ENCODE measurements at places on chromosomes 4 and X.

DNA sequence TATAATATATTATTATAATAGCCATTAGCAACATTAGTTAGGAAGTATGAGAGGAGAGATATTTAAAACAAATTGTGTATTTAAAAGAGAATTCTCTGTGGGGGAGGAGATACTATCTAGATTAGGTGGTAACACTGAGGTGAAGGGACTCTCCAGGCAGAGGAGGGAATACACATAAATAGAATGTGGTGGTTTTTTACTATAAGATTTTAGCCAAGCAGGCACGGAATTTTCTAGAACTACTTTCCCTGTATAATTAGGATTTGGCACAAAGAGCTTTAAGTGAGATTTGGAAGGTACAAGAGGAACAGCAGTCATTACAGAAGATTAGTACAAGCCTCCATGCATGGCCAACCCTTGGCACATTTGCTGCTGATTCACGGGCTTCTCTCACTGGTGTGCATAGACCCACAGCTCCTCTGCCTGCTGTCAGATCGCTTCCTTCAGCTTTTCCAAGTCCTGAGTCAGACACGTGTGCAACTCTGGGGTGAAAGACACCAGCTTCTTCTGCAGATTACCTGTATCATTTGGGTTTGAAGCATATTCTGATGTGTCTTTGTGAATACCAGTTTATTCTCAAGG is 685.5 kb downstream of the KCTD8 start:
- DNase-seq: no peak

DNA sequence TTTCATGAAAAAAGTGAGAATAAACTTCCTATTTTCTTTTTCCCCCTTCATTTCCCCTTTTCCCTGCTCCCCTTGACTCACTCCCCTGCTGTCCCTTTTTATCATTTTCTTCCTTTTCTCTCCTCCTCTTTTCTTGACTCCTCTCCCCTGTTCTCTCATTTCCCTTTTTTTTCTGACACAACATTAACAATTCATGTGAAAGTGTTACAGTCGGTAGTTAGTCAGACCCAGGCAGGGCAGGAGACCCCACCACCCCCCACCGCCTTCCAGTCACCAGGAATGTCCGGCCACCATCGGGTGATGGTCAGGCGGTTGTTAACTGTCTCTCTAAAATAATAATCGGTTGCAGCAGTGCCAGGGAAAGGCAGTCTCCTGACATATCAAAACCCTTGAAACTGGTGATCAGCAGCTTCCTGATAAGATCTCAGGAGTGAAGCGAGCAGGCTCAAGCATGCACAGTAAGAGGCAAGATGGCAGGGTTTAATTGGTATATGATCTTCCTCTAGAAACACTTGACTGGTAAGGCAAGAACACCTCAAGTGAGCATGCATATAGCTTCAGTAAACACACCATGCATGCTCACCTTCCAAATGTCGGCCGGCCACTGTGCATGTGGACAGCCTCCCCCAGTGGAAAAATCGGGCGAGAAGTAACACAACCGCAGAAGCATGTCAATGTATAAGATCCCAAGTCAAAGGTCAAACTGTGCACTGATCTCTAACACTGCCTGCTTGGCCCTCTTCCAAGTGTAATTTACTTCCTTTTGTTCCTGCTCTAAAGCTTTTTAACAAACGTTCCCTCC is 191.4 kb downstream of the NDST4 start:
- DNase-seq: peak; percentile 55

DNA sequence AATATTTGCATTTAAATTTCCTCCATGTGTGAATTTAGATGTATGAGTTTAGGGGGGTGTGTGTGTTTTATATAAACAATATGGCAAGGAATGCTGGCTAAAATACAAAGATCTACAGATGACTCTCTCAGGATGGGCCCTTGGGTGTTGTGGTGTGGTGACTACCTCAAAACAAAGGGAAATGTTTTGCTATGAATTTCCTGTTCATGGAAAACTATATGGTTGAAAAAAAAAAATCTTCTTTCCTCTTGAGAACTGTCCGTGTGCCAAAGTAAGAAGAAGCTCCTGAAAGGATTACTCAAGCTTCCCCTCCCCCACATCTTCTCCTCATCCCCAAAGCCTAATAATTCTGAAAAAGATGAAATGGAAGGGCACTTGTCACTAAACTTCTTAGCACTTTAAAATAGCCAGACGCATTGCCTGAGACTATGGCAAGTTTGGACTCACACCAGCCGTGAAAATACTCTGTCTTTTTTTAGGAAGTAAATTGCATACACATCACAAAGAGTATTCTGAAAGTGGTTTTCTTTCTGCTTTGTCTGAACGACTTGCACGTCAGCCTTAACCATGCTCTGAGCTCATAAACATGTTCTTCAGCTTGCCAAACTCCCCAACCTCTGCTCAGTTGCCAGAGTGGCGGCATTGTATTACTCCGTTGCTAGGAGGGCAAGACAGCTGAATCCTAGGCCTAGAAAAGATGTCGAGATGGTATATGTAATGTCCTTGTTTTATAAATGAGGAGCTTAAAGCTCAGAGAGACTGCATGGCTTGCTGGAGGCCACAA is 250.4 kb upstream of the JADE1 start:
- no peak for DNase-seq

- DNase-seq: peak; percentile 26
Observed at GRCh38 chr4:122003335-122003734, 51.5 kb upstream of the TRPC3 start.

DNA sequence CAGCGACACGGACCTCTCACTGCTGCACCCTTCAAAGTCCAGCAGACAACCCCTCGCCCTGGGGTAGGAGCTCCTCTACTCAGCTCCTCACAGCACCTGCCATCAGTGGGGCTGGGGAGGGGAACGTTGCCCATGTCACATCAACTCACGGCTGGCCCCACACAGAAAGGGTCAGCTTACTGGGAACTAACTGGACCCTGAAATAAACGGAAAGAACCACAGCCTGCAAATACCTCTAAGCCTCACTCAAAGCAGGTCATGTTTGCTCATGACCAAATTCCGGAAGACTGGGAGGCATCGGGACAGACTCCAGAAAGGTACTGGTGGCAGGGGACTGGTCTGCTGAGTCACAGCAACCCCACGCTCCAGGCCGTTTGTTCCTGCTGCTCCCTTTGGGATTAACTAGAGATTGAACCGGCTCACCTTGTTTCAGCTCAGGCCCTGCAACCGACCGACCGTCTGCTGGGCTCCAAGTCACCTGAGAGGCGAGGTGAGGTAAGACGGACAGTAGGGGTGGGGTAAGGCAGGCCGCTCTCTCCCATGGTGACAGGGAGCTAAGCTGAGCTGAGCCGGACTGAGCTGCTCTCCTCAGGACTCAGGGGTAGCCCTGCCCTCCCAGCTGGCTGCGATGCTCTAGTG is 5.6 kb downstream of the G6PD start:
- DNase-seq: no peak

- no peak for DNase-seq
Observed at GRCh38 chrX:141405853-141406492, 163.7 kb upstream of the SPANXC start.

DNA sequence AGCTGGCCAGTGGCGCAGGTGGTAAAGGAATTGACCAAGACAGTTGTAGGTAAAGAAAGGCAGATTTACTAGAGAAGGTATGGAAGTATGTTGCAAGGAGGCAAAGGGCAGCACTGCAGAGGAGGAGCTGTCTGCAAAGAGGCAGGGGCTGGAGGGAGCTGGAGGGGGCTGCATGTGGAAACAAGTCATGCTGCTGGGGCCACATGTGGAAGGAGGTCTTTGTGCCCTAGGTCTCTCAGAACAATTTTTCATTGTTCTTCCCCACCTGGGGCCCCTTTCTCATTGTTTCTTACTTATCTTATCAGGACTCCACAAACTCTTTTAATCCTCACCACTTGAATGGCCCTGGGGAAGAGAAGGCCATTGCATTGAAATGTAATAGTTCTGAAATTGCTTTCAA is 144.8 kb upstream of the PLAC1 start:
- no peak for DNase-seq

DNA sequence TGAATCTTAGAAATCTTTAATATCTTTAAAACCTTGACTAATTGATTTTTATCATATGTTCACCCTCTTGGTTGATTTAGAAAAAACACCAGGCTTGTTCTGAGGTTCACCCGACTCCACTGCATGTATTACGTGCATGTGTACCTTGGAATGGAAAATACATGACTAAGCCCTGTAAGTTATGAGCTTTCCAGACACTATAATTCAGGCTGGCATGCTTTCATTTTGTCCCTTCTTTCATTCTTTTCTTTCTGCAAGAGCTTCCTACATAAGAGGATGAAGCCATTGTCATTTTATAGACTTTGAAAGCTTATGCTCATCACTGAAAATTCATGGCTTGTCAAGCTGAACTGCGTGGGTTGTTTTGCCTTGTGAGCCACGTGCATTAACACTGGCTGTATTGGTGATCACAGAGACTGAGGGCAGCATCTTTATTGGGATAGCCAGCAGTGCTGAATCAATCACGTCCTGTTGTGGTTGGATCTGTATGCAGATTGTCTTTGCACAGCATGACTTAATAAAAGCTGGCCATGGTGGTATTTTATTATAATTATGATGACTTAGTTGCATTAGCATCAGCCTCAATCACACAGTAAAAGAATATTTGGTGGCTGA is 141.9 kb downstream of the SLIT2 start:
- no peak for DNase-seq

GRCh38 chr4:2834001-2834921 is 9.4 kb upstream of the ADD1 start:
- no peak for DNase-seq

GRCh38 chr4:13521047-13521446 is 23.3 kb downstream of the NKX3-2 start:
- DNase-seq: no peak

DNA sequence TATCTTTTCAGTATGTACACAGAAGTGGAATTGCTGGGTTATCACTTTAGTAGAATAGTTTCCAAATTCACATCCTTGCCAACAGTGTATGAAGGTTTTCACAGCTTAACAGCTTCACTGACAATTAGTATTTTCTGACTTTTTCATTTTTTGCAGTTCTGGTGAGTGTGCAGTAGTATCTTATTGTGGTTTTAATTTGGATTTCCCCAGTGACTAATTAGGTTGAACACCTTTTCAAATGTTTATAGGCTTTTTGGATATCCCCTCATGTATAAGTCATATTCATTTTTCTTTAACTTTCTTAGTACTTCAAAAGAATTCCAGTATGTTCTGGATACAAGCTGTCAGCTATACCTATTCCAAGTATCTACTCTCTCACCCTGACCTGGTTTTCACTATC is 37.1 kb downstream of the BRCC3 start:
- DNase-seq: no peak

- DNase-seq: no peak
Observed at GRCh38 chrX:20233336-20233735, 33.4 kb downstream of the RPS6KA3 start.
